Caco-2 (cell line): ENCODE measurements at places on chromosomes 12 and 14. TPM values are rescaled to one million over a fixed set of nuclear protein-coding genes. Genes with fewer than 3 reads are reported as not detected.

GRCh38 chr12:45331552-45331951, 115.7 kb downstream of the ANO6 start:
- H3K27me3 ChIP-seq, result no peaks in the 10 kb centered on the region
- no peak overlapping the region for H3K27ac ChIP-seq
- H3K4me1 ChIP-seq, result no peaks in the 10 kb centered on the region; the same call in 1 of the 2 replicates
- no peak for DNase-seq

DNA sequence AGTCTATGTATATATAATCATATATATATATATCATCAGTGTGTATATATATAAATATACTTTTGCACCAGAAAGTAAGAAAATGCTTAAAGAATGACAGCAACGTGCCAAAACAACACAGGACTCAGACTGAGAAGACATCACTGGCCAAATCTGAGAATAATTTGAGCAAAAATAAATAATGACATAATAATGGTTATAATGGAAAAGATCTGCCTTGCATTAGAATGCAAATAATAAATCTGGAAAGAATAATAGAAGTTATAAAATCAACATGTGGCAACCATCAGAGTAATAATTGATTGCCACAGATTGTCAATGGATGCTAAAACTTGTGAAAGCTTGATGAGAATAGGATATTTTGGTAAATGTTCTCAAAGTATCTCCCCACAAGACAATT, 61.5 kb upstream of the PLEKHG7 start:
- no peak overlapping the region for H3K4me3 ChIP-seq
- no peak for DNase-seq
- no peaks in the 10 kb centered on the region; the same call in 1 of the 2 replicates for H3K27me3 ChIP-seq
- H3K4me1 ChIP-seq, result no peaks in the 10 kb centered on the region

DNA sequence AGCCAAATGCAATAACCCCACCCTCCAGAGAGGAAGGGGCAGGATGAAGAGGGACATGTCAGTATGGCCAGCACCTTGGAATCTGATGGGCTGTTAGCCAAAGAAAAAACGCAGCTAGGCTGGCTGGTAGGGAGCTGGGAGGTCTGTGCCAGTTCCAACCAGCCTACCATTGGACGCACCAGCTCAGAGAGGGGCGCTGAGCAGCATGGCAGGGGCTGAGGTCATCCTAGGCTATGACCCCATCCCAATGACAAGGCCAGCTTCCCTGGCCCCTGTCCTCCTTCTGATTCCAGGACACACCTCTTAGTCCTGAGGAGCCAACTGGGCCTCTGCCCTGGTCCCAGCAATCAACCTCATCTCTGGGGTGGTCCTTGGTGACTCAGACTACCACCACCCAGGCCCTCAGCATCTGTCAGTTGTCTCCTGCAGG, 12.2 kb downstream of the ACTN1 start:
- H3K36me3 ChIP-seq, result peaks cover 1% of the 10 kb centered on the region; the same call in 1 of the 2 replicates
- no peak overlapping the region for H3K4me3 ChIP-seq
- H3K27ac ChIP-seq, result no peak overlapping the region
- no peak for DNase-seq

GRCh38 chr14:67524634-67524963, 8.5 kb upstream of the PLEKHH1 start:
- H3K27ac ChIP-seq, result no peak overlapping the region
- H3K27me3 ChIP-seq, result no peaks in the 10 kb centered on the region
- no peak for DNase-seq
- no peak overlapping the region for H3K4me3 ChIP-seq
- no peaks in the 10 kb centered on the region for H3K4me1 ChIP-seq

STON2 gene
- 37.1 and 43.5 TPM in 2 replicates for total RNA-seq

GRCh38 chr14:90154110-90154509, 92.3 kb downstream of the KCNK13 start:
- H3K36me3 ChIP-seq, result no peaks in the 10 kb centered on the region
- DNase-seq, result peak; percentile 12
- H3K27ac ChIP-seq, result no peak overlapping the region
- no peaks in the 10 kb centered on the region for H3K4me1 ChIP-seq
- H3K4me3 ChIP-seq, result no peak overlapping the region

ANO4 gene
- 0.09 TPM in 1 of 2 replicates, not detected in the other for total RNA-seq

KCNH5 gene
- 0.09 TPM in 1 of 2 replicates, not detected in the other for total RNA-seq

GRCh38 chr12:29711381-29711780, 72.4 kb downstream of the TMTC1 start:
- no peak overlapping the region for H3K4me3 ChIP-seq
- no peak for DNase-seq
- no peaks in the 10 kb centered on the region for H3K27me3 ChIP-seq
- no peak overlapping the region for H3K27ac ChIP-seq
- no peaks in the 10 kb centered on the region for H3K4me1 ChIP-seq

DNA sequence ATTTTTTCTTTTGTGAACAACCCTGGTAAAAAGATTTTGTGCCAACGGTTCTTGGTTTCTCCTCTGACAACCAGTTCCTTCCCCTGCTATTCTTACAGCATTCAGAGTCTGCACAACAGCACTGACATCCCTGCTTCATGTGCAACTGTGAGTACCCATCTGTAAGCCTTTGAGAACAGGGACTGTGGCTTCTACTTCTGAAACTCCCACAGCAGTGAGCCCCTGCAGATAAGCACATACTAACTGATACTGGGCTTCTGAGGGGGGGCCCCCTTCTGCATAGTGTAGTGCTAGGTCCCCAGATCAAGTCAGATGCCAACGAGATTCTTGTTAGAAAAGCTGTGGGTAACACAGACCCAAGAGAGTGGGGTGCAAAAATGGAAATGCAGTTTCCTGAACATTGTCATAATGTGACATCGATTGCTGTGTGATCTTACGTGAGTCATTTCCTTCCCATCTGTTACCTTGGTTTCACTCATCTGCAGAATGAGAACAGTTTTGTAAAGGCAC, 11.1 kb upstream of the NINJ2 start:
- no peak overlapping the region for H3K4me3 ChIP-seq
- no peaks in the 10 kb centered on the region for H3K36me3 ChIP-seq
- no peak for DNase-seq
- no peak overlapping the region for H3K27ac ChIP-seq
- H3K27me3 ChIP-seq, result no peaks in the 10 kb centered on the region
- H3K4me1 ChIP-seq, result no peaks in the 10 kb centered on the region

DNA sequence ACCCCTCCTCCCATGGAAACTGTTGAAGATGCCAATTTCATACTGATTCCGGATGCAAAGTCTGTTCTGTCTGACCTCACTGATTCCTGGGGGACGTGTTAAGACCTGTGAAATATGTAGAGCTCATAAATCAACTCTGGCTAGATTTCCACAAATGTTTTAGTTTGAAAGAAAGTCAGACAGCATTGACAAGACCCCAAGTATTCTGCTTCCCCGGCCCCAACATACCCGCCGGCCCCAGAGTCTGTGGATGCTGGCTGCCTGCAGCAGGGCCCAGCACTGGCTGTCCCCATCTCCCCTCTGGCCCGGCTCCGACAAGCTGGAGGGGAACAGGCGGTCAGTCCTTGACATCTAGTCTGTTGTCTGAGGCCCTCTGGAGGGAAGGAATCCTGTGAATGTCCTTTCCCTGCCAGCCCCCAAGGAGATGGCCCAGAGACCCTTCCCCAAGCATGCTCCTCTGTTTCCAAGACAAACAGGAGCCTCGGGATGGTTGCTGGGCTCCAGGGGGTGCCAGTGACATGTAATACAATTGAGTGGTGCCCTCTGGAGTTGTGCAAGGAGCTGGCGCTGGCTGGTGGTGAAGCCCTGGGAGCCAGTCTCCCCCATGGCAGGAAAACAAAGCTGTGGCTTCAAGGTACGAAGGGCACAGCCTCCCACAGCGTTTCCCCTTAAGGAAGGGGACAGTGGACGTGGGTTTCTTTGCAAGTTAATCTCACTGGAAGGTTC, 22.3 kb downstream of the FBLN5 start:
- no peak for DNase-seq
- no peaks in the 10 kb centered on the region for H3K27me3 ChIP-seq
- no peaks in the 10 kb centered on the region for H3K36me3 ChIP-seq
- H3K4me1 ChIP-seq, result no peaks in the 10 kb centered on the region
- H3K4me3 ChIP-seq, result no peak overlapping the region
- H3K27ac ChIP-seq, result no peak overlapping the region

CDKN3 gene
- 64.9 and 83.0 TPM in 2 replicates for total RNA-seq

- peaks cover 28% of the 10 kb centered on the region for H3K4me1 ChIP-seq
- H3K4me3 ChIP-seq, result no peak overlapping the region
- H3K27me3 ChIP-seq, result no peaks in the 10 kb centered on the region
- H3K27ac ChIP-seq, result no peak overlapping the region
- no peak for DNase-seq
These were observed 29.4 kb downstream of the BCAT1 start for GRCh38 chr12:24919346-24920001.
